Suppressor macrophage (primary cell): ENCODE measurements at places on chromosomes 11 and 22.

- peak; percentile 86 for DNase-seq
These were observed at the start of gene GRAMD4 for GRCh38 chr22:46619830-46620501. Gene GRAMD4 (plus strand): TSS chr22:46620386. CDS start chr22:46626800, 6,414 bp downstream.

DNA sequence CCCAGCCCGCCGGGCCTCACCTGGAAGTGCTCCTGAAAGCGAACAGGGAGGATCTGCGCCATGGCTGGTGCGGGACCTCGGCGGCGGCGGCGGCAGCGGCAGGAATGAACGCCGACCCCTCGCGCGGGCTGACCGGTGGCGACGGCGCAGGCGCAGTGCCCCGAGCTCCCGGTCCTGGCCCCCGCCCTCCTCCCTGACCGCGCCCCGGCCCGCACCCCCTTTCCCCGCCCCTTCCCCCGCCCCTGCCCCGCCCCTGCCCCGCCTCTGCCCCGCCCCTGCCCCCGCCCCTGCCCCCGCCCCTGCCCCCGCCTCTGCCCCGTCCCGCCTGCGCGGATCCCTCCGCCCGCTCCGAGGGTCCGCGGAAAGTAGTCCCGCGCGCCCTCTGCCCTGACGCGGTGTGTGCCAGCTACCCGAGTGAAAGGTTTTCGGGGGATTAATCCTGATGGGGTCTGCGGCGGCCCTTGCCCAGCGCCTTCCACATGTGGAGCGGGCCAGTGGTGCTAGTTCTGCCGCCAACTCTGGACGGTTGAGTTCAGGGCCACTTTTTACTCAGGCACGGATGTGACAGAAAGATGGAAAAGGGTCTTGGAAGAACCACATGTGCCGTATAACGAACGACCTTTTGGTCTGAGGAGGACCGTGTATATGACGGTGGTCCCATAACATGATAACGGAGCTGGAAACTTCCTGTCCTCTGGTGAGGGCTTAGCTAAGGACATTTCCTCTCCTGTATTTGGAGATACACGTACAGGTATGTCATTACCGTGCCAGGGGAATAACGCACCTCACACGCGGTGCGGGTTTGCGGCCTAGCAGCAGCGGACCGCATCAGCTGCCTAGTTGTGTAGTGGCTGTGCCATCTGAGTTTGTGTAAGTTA is at the start of gene CLTCL1:
TSS of gene CLTCL1 (minus strand) at position 140 of the 878 bp plus-strand sequence. CDS start at position 62, 78 bp downstream.
- peak; percentile 79 for DNase-seq

- DNase-seq: no peak
These were observed 39.0 kb downstream of the PAMR1 start for GRCh38 chr11:35486446-35486845.

- DNase-seq: no peak
These were observed 76.2 kb downstream of the BRD1 start for GRCh38 chr22:49751318-49751965.

DNA sequence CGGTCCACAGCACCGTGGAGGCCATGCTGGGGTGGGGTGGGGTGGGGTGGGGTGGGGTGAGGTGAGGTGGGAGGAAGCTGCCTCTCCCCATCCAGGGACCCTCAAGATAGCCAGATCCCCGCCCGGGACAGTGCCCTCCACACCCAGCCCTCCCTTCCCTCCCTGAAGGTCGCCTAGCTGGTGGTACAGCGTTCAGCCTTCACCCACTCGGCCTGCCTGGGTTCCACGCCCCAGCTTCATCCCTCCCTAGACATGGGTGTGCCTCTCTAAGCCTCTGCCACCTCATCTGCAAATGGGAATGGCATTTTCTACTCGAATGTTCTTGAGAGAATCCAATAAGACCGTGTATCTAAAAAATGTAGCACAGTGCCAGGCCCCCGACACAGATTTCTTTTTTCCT is 17.8 kb downstream of the KCTD17 start:
- DNase-seq: no peak

- DNase-seq: peak; percentile 54
These were observed 23.3 kb downstream of the ARL14EP start for GRCh38 chr11:30346068-30346688.

GRCh38 chr11:59544869-59545178 is 33.5 kb downstream of the OR4D9 start:
- DNase-seq: no peak

DNA sequence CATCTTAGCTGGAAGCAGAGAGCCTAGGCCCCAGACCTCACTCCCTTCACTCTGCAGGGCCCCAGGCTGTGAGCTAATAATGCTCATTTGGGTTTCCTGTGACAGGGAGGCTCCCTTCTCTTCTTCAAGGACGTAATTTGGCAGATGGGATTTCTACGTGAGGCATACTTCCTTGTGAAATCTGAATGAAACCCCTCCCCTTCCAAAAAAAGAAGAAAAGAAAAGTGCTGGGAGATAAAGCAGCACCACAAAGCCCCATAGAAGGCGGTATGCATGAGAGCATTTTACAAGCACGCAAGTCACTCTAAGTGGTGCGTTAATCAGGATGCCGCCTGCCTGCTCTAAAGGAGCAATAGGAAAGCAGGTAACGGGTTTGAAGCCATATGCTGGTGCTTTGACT is 5.7 kb downstream of the P2RX3 start:
- DNase-seq: no peak

- no peak for DNase-seq
These were observed 12.7 kb downstream of the OR51B4 start for GRCh38 chr11:5288906-5289550.

DNA sequence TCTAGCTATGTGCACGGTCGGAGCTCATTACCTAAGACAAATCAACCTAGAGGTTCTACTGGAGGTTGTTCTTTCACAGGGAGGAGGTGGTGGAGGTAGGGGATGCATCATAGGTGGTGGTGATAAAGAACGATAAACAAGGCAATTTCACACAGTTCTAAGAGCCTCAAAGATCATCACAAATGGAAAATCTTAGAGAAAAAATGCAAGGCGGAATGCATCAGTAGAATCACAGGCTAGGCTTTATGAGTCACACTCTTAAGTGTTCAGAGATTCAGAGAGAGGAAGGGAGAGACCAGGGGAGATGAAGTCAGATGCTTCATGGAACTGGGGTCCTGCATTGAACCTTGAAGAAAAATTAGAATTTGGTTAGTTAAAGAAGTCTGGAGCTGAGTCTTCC is 58.3 kb downstream of the TMPRSS5 start:
- DNase-seq: no peak

- peak; percentile 20 for DNase-seq
These were observed 4.7 kb downstream of the RTCB start for GRCh38 chr22:32407312-32407711.

GRCh38 chr11:121540627-121541026 is 87.9 kb upstream of the SORL1-AS1 start:
- no peak for DNase-seq

DNA sequence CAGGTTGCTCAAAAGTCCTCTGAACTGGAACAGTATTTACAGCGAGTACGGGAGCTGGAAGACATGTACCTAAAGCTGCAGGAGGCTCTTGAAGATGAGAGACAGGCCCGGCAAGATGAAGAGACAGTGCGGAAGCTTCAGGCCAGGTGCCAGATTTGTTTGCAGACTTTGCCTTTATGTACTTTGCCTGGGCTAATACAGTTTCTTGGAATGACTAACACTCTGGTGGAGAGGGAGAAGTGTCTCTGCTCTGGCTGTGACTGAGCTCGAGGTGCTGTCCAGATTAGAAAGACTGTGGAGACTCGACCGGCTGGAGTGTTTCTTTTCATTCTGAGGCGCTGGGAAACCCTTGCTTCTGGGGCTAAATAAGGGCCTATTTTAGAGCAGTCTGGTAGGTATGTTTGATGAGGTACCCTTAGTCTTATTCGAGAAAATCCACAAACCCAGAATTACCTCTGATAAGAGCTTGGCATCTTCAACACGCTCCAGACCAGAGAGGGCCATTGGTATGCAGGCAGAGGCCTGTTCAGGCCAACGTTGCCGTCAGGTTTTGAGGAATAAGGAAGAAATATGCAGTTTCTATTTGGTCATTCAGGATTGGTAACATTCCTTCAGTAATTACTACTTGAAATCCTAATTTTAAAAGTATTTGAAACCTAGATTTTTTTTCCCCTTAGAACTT is 76.5 kb downstream of the SWAP70 start:
- no peak for DNase-seq
